Kasumi-1 (cell line): ENCODE measurements at places on chromosomes 2 and 18.

DNA sequence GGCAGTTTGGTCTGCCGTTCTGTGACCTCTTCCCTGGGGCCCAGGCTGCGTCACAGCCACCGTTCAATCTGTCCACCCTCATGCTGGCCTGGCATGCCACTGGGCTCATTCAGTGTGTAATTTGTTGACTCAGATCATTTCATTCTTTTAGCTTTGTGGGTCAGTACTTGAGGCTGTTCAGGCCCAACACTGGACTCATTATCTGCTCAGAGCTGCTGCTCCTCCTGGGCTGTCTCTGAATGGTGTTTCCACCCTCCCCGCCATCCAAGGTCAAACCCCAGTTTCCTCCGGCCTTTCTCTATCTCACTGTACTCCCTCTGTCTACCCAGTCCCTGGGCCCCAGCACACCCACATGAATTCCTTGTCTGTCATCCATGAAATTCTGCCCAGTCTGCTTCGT lies 152.4 kb upstream of the NCK2 start:
- no peak for DNase-seq

GRCh38 chr2:68832233-68832869 lies 38.8 kb downstream of the BMP10 start:
- peak; percentile 62 for DNase-seq

DNA sequence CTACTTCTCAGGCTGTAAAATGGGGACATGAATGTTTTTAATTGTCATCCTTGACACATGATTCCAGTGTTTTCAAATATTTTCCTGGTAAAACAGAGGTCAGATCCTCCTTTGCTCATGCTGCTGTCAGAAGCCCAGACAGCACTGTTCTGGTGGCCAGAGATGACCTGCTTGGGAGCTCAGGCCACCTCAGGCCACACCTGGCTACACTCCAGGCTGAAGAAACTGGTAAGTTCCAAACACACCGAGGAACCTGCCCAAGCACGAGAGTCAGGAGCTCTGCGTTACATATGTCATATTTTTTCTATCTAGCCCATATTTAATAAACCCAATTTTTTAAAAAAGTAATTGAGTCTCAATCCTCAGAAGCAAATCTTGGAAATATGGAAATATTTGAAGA lies 47.9 kb downstream of the FECH start:
- DNase-seq: no peak

- no peak for DNase-seq
Observed at GRCh38 chr2:208906330-208906729, 499.7 kb downstream of the PTH2R start.

DNA sequence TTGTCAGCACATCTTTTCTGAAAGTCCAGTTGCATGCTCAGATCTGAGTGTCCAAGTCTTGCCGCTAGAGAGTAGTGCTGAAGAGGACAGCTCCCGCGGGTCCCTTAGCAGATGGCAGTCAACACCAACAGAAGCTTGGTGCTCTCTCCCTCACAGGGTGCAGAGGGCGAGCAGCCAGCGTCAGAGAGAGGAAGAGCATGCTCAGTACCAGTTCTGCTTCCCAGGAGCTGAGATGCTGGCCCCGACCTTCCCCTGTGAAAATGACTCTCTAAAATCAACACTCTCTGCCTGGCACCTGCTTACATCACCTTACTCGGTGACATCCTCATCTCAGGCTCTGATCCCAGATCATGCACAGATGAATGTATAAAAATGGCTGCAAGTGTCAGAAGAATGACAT lies 86.0 kb upstream of the TWIST2 start:
- no peak for DNase-seq

DNA sequence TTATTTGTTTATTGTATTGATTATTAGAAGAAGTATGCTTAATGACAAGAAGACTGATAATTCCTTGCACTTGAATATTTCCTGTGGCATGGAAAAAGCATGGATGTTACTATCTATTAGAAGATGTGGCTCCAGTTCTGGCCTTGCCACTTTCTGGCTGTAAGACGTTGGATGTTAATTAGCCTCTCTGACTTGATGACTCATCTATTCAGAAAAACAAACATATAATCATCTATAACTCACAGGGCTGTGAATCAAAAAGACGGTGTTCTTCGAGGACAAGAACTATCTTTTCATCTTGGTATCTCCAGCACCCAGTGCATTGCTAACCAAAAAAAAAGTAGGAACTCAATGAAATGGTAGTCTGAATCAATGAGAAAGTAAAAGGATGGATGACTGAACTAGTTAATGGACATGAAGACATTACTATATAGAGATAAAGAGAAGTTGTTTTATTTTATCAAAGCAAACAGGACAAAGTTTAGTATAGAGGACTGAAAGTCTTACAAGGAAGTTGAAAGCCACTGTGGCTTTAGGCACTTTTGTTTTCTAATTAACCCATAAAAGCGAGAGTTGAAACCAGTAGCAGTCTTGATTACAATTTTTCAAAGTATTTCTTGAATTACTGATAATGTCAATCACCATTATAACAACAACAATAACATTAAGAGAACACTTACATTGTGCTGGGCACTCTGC lies 145.3 kb downstream of the RND3 start:
- no peak for DNase-seq

DNA sequence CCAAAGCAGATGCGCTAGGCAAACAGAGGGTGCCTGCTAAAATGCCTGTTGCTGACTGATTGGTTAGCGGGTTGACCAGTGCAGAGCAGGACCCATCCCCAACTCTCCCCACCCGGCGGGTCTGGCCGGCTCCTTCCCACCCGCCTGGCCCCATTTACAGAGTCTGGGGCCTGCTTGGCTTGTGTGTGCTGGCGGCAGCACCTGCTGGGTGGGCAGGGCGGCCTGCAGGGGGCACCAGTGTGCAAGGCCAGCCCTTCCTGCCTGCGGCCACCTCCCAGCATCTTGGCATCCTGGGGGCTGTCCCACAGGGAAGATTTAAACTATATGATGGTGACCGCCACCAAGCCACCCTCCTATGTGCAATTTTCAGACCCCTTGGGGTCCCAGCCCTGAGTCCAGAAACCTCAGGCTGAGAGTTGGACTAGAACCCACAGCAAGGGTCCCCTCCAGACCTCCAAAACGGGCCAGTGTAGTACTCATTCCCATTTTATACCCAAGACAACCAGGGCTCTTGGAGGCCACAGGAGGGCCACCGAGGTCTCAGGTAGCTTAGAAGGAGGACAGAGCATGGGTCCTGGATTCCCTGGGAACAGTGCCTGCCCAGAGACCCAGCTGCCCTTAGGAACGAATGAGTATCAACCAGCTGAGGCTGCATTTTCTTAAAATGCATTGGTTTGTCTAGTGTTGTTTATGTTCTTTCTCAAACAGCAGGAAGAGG lies 173.6 kb downstream of the SMAD7 start:
- peak; percentile 33 for DNase-seq

- no peak for DNase-seq
Observed at GRCh38 chr2:42191285-42192009, 22.3 kb downstream of the EML4 start.

DNA sequence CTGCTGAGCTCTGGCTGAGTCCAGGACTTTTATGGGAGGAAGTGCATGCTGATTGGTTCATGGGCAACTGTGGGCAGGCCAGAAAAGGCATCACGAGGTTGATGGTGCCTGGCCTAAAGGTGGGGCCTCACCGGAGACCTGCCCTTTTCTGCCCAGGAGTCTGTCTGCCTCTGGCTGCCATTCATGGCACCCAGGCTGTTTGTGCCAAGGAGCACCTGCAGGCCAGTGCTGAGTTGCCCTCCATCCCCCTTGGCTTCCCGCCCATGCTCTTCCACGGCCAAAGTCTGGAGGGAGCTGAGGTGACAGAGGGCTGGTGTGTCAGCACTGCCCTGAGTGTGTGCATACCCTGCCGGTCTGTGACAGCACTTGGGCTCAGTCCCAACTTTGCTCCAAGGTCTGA lies 123.2 kb downstream of the PTH2R start:
- no peak for DNase-seq

GRCh38 chr2:128686881-128687555 lies 368.4 kb upstream of the HS6ST1 start:
- no peak for DNase-seq

DNA sequence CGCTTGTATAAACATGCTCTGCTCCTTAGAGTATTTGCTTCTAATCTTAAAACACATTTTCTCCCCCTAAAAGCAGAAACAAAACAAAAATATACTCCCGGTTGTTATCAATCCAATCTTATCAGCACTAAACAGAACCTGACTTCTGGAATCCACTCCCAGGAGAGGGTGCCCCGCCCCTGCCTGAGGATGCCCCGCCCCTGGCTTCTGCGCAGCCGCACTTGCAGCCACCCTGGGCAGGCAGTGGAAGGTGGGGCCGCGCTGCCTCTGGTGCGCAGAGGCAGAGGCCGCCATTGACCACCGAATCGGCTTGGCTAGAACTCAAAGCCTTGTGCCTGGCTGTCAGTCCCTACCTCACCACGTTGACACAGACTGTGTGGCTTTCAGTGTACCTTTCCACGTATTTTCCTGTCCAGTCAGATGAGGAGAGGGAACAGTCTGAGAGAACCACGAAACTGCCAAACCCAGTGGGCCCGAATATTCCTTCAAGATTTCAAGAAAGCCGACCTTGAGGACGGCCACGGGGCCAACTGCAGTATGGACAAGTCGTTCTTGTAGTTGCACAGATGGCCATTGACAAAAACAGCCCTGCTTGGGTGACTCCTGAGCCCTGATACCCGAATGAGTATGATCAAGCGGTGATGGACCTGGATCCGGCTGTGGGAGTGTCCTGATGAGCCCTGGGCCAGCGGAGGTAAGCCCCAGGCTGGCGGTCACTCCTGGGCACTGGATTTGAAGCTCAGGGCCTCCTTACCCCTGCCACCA lies 46.2 kb upstream of the ARHGAP28 start:
- no peak for DNase-seq

DNA sequence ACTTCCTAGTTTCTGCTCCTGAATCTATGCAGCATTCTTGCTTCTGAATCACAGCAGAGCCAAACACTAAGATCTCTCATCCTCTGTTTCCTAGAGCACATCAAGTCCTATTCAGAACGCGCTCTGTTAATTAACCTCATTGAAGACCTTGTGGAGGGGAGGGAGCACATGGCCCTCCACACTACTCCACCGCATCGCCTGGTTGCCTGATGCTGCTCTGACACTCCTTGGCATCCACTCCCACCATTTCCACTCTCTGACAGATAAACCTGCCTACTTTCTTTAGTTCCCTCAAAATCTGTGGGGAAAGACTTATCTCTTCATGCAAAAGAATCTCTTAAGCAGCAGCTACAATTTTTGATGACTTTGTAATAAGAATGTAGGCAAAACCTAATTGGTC lies 802.3 kb upstream of the GYPC start:
- DNase-seq: no peak

DNA sequence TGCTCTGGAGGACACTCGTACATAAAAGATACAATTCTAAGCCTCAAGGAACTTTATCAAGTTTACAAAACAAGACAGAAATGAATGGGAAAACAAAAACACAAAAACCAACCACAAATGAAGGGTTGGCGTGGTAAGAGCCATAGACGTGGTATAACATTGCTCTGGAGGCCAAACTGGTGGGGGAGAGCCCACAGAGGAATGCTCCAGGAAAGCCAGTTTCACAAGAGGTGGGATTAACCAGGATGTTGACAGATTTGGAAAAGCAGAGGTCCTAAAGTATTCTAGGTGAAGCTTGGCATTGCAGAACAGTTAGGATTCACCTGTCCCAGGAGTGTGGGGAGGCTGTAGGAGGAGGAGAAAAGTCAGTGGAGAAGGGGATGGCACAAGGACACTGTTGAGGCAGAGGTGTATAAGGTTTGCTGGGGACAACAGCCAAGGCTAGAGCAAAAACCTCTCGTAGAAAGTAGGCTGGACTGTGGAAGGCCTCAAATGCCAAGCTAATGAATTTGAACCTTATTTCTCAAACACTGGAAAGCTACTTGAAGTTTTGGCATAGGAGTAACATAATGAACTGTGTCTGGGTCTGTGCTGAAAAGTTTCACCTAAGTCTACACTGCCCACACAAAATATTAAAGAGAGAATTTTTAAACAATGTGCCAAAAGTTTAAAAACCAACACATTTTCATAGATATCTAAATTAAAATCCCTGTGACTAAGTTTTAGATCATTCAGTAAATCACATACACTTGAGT lies 135.1 kb downstream of the THADA start:
- no peak for DNase-seq

GRCh38 chr2:165660361-165660760 lies 133.7 kb downstream of the GALNT3 start:
- DNase-seq: no peak

DNA sequence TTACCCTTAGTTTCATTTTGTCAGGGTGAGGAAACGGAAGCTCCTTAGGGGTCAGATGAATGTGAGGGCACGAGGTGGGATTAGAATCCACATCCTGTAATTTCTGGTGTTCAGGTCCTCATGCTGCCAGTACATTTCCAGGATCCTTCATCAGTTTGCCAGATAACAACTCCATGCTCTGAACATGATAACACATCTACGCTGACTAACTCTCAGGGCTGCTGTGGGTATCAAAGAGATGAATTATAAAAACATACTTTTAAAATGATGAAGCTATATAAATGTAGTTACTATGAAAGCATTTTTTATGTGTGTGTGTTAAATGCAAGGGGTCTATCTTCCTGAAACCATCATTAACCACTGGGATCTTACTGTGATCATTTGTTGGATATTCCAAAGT lies 325.9 kb downstream of the SLC8A1 start:
- DNase-seq: no peak

DNA sequence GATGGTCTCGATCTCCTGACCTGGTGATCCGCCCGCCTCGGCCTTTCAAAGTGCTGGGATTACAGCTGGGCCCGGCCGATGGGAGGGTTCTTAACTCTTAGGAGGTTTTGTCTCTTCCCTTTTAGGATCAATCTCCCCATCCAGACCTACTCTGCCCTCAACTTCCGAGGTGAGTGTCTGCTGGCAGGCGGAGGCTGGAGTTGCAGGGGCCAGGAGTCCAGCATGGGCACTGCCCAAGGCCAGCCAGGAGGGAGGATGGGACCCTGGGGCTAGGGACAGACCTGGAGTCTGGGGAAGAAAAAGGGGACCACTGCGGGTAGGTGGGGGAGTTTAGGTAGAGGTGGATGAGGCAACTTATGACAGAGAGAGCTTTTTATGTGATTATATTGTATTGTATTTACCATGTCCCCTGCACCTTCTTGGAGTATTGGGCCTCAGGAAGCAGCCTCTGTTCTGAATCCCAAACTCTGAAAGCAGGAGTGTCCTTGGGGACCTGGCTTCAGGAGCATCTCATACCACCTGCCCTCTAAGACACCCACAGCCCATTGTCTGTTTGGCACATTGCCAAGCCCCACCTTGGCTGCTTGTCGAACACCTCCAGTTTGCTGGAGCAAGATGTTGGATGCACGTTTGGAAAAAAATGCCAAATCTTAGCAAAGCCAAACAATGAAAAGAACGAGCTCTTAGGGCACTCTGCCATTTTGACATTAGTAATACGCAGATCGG lies 5.6 kb downstream of the DES start:
- DNase-seq: no peak
